ENCODE measurements at places on chromosomes 13 and 19.

- DNase-seq = no peak
Measured at GRCh38 chr19:8050274-8051096, 2.1 kb upstream of the CCL25 start.

DNA sequence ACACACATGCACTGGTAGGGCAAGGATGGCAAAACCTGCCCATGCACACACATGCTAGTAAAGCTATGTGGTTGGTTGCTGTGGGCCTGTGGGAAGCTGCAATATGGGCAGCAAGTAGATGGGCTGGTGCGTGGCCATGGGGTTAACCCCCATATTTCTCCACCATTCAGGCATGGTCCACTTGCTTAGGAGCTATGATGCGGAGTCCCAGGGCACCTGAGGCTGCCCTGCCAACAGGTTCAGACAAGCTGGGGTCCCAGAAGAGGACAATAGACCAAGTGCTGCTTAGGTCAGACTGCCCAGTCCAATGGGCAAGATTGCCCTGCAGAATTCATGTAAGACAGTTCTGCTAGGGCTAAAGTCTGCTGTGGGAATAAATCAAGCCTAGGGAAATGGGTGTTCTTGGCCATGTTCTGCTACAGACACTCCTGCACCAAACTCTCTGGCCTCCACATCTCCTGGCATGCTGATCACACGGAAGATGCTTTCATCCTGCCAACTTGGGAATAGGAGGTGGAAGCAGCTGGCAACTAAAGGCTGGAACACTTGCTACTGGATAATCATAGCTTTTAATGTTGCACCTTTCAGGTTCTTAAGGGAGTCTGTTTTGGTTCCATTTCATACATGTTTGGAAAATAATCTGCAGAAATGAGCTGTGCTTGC is 646.3 kb upstream of the SLITRK1 start:
- no peak for DNase-seq

GRCh38 chr13:113296823-113297369 is at the start of gene LAMP1:
Gene LAMP1 (plus strand): TSS chr13:113297239. CDS start chr13:113297435, 196 bp downstream.
- peak; percentile 92 for DNase-seq

- DNase-seq = no peak
Measured at GRCh38 chr13:101178406-101178805, 237.9 kb downstream of the NALCN start.

DNA sequence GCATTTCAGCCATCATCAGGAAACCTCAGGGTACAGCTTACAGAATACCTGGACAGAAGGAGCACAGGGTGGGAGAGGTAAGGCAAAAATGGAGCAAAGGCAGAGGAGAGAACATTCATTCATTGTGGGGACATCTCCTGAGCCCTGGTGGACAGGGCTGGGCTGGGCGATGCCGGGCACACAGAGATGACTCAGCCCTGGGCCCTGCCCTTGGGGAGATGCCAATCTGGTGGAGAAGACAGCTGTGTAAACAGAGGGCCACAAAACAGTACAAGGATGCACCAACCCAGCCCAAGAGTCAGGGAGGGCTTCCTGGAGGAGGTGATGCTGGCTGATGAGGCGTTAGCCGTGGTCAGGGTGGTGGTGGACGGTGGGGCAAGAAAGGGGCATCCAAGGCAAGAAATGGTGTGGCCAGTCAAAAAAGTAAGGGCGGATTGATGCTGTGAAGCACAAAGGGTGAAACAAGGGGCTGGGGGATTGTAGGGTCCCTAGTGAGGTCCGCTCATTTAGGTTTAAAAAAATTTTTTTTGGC is 3.6 kb upstream of the HAS1 start:
- peak; percentile 78 for DNase-seq

DNA sequence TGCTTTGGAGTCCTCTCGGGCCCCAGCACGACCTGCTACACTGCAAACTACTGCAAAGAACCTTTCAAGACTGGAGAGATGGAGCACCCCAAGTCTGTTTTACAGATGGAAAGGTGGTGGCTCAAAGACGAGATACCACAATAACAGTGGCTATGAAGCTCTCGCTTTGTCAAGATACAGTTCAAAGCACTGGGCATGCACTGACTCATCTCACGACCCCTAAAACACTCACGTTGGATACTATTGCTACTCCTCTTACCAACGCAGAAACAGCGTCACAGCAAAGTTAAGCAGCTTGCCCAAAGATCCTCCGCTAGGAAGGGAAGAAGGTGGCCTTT is 24.0 kb upstream of the LAIR1 start:
- DNase-seq = no peak

DNA sequence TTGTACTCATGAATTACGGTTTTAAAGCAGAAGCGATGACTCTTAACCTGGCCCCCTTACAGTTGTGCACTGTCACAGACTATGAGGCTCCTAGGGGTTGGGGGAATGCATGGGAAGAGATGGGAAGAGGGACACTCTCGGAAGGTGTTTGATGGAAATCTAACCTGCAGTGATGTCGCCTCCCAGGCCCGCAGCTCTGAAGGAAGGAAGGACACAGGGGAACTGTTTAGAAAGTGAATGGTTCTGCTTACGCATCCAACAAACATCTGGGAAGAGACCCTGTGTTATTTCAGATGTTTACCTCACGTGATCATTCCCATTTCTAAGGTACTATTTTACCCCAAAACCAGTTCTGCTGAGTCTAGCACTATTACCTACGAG is 48.0 kb upstream of the SLC7A9 start:
- no peak for DNase-seq

GRCh38 chr13:94599877-94600276 is 1.8 kb upstream of the GPR180 start:
- no peak for DNase-seq

DNA sequence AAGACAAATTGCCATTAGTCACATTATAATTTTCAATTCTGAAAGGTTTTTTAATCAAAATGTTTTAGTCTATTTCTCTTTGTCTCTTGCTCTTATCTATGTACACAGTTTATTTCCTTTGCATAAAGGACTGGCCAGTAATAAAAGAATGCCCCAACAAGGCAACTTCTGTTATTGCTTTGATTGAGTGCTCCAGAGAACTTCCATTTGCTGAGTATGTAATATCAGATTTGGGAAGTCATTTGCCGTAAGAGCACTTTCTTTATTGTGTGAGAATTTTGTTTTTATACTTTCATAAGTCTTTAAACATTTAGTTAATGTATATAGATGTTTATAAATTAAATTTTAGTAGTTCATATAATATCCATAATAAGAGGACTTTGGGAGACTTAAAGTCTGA is 1140.4 kb downstream of the PCDH9 start:
- no peak for DNase-seq

GRCh38 chr19:44955505-44956439 is 592 bp downstream of the CLPTM1 start:
- no peak for DNase-seq

GRCh38 chr13:50871405-50871804 is 27.9 kb upstream of the DLEU7 start:
- DNase-seq = no peak

DNA sequence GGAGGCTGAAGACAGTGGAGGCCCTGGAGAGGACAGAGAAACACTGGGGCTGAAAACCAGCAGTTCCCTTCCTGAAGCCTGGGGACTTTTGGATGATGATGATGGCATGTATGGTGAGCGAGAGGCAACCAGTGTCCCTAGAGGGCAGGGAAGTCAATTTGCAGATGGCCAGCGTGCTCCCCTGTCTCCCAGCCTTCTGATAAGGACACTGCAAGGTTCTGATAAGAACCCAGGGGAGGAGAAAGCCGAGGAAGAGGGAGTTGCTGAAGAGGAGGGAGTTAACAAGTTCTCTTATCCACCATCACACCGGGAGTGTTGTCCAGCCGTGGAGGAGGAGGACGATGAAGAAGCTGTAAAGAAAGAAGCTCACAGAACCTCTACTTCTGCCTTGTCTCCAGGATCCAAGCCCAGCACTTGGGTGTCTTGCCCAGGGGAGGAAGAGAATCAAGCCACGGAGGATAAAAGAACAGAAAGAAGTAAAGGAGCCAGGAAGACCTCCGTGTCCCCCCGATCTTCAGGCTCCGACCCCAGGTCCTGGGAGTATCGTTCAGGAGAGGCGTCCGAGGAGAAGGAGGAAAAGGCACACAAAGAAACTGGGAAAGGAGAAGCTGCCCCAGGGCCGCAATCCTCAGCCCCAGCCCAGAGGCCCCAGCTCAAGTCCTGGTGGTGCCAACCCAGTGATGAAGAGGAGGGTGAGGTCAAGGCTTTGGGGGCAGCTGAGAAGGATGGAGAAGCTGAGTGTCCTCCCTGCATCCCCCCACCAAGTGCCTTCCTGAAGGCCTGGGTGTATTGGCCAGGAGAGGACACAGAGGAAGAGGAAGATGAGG is 1.5 kb downstream of the PPP1R15A start:
- no peak for DNase-seq

GRCh38 chr13:99307247-99307646 is at the start of gene GPR183:
Gene GPR183 (minus strand): TSS chr13:99307399. CDS start chr13:99296145, 11,254 bp downstream.
- DNase-seq = no peak

DNA sequence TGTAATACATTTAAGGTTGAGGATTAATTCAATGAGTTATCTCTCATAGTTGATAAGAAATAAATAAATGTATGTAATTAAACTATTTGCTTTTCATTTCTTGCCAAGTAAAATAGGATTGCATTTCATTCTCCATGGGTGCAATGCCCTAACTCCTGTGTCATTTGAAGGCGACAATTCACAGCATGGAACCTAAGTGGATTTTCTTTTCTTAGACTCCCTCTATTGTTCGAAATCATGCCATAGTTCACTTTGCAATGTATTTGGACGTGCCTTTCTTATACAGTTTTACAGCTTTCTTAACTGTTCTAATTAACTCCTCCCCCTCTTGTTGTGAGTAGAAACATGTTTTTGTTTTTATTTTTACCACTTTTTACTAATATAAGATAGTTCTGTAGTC is 263.0 kb downstream of the B3GLCT start:
- no peak for DNase-seq

DNA sequence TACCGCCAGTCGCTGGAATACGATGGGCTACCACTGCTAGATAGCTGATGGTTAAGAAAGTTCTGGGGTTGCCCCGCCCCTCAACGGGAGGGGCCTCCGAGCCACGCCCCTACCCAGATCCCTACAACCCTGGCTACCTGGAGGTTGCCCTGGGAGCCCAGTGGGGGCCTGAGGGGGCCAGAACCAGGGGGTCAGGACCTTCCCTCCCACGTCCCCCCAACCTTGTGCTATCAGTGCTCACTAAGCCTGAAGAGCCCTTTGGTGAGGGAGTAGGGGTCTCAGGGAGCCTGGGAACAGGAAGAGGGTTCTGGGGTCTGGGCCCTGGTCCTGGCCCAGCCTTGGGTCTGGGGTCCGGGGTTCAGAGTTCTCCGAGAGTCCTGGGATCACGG is 8.9 kb downstream of the OCEL1 start:
- no peak for DNase-seq

- no peak for DNase-seq
Measured at GRCh38 chr19:5216141-5216847, 124.3 kb downstream of the PTPRS start.
